ENCODE measurements at places on chromosomes 16 and 17.

- DNase-seq, result no peak
Observed at GRCh38 chr16:2700786-2701185, 18.5 kb downstream of the KCTD5 start.

DNA sequence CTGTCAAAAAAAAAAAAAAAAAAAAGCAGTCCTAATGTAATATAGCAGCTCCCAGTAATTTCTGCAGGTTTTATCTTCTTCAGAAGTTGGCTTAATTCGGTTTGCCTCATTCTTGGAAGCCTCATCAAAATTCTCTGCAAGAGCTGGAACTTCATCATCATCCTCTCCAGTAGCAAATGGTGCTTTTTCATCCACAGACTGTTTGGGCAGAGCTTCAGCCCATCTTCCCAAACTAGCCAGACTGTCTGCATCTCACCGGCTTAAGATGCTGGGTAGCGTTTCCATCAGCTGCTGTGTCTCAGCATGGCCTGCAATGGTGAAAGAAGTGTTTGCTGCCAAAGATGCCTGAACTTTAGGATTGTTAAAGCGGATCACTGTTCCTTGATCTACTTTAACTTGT, 112.6 kb downstream of the AIPL1 start:
- DNase-seq, result no peak

DNA sequence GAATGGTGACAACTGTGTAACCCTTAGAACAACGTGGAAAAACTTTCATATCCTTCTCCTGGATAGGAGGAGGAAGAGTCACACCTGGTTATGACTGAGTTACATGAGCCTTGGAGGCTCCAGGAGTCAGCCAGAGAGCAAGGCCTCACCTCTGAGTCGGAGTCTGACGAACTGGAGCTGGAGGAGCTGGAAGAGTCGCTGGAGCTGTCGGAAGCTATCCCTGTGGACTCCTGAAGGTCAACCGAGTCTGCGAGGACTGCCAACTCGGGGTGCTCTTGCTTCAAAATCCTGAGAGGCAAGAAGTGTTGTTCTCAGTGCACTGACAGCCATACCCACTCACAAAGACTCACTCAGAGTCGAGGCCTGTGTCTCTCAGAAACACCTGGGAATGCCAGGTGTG, 6.2 kb downstream of the JMJD6 start:
- no peak for DNase-seq

DNA sequence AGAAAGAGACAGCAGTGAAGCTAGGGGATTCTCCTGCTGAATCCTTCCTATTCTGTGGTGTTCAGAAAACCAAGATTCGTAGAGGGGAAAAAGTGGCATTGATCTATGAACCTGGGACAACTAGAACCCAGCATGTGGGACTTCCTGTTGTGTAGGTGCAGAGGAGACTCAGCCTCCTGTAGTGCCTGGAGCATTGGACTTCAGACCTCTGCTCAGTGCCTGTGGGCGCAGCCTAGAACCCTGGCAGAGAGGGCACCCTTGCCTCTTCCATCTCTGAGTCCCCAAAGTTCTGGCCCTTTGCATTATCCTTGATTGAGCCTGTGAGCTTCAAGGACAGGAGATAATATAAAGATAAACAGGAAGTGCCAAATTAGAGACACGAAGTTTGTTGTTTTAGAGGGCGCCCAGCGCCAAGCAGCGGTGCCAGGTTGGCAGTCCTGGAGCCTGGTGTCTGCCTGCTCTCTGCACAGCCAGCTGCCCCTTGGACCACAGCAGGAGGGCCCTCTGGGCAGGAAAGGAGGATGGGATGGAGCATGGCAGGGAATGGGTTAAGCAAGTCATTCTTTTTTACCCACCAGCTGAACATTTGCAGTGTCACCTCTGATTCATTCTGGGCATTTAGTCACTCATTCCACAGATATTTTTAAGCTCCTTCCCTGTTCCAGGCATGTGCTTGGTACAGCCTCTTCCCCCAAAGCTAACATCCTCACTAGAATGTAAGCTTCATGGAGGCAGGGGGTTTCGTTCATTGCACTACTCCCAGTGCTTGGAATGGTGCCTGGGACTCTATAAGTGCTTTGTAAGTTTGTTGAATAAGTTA, 11.9 kb upstream of the SP6 start:
- DNase-seq, result no peak

- no peak for DNase-seq
Observed at GRCh38 chr17:17725011-17725751, 43.9 kb downstream of the RAI1 start.

- DNase-seq, result no peak
Observed at GRCh38 chr17:3903051-3903825, 10.4 kb upstream of the CAMKK1 start.

- DNase-seq, result no peak
Observed at GRCh38 chr16:11198828-11199227, 57.2 kb downstream of the SOCS1 start.

GRCh38 chr16:64475627-64476351, 646.1 kb downstream of the CDH11 start:
- no peak for DNase-seq

DNA sequence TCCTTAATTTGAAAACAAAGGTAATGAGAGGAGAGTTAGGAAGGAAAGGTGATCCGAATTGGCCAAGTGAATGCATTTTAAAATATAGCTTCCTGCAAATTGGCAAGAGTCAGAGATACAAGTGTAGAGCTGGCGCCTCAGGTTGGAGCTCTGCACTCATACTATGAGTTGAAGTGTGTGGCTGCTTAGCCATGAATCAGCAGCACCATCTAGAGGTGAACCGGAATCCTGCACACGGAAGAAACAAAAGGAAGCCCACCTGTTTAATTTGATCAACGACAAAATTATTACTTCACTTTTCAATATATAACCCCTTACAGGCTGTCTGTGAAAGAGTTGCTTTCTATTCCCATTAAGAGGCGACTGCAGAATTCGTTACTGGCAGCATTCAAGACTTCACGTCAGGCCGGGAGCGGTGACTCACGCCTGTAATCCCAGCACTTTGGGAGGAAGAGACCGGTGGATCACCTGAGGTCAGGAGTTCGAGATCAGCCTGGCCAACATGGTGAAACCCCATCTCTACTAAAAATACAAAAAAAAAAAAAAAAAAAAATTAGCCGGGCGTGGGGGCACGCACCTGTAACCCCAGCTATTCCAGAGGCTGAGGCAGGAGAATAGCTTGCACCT, 1253.7 kb upstream of the CDH8 start:
- no peak for DNase-seq

DNA sequence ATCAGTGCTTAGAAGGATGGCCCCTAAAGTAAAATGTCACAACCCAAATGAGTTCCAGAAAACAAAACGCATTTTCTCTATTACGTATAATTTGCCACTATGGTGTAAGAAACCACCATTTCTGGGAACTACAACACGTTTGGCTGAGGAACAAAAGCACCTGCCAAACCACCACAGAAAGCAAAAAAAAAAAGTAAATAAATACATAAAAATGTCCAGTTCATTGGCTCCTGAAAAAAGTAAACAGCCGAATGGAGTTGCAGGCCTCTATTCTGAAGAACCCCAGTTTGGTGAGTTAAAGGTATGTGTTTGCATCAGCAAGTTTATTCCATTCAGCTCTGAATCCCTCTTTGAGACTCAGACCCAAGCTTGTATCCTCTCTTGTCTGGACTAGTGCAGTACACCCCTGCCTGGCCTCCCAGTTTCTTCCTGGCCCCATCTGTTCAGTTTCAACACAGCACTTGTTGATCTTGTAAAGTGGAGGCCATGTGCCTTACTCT, 36.9 kb downstream of the ERN1 start:
- no peak for DNase-seq

GRCh38 chr17:19372439-19372838, 5.9 kb upstream of the MAPK7 start:
- no peak for DNase-seq

- DNase-seq, result no peak
Observed at GRCh38 chr17:63154586-63155244, 188.7 kb downstream of the TANC2 start.

- no peak for DNase-seq
Observed at GRCh38 chr17:48308581-48308980, 121.4 kb downstream of the SKAP1 start.

- DNase-seq, result no peak
Observed at GRCh38 chr17:39393736-39394135, 7.7 kb downstream of the FBXL20 start.

DNA sequence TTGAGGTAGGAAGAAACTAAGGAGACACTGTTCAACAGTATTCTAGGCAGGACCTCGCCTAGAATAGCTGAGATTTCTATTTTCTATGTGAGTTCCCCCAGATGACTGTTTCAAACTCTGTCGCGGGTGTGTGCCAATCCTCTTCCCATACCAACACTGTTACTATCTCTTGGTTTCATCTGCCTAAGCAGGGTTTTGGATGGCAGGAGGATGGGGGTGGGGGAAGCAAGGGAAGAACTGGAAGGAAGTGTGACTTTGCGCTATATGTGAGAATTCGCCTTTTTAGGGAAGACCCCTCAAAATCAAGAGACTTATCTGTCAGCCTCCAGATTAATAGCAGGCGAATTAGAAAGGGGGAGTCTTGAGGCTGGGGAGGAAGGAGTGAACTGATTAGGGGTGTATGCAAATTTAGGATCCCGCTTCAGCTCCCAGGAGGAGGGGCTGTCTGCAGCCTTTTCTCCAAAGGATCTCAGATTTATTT, 521 bp upstream of the G6PC3 start:
- no peak for DNase-seq

GRCh38 chr16:69924777-69925191, 26.4 kb upstream of the CLEC18A start:
- no peak for DNase-seq

GRCh38 chr16:15464401-15465186, 30.2 kb downstream of the BMERB1 start:
- DNase-seq, result no peak

- DNase-seq, result no peak
Observed at GRCh38 chr16:2204416-2205103, 694 bp upstream of the MLST8 start.

GRCh38 chr17:56505154-56505756, 88.2 kb upstream of the NOG start:
- no peak for DNase-seq

DNA sequence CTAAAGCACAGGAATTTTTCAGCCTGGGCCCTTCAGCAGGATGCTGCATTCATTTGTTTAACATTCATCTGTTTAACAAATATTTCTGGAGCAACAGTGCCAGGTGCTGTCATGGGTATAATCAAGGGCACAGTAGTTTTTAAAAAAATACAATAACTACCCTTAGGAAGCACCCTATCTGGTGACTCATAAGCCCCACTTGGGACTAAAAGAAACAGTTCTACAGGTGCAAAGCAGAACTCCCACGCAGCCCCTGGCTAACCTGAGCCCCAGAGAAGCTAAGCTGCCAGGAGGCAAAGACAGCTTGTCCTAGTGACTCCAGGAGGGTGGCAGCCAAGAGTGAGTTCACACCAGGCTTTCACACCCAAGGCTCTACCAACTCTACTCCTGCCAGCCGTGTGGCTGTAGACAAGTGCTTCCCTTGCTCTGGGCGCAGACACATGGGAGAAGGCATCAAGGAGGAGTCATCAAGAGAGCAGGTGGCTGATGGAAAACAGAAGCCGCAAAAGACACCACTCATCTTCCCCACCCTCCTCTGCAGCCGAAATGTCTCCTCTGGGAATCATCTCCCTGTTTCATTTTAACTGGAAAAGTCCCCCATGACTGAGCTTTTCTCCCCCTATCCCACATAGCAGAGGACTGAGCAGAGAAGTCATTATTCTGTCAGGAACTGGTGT, 14.4 kb downstream of the CUEDC1 start:
- DNase-seq, result peak; percentile 55

- no peak for DNase-seq
Observed at GRCh38 chr16:78972986-78973385, 627.6 kb downstream of the MAF start.

DNA sequence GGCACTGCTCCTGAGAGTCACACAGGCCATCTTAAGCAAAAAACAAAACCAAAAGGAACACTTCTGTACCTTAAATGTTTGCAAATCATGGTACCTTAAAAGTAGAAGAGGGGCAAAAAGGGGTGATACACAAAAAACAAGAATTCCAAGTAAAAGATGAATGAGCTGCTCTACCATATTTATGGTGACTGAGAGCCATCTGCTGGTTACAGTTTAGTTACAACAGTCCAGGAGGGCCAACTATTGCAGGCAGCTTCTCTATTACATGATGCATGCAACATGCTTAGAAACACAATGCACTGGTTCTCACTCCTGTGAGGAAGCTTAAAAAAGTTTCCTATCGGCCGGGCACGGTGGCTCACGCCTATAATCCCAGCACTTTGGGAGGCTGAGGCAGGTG, 53.5 kb downstream of the STX8 start:
- no peak for DNase-seq

- no peak for DNase-seq
Observed at GRCh38 chr16:24753437-24753836, 24.0 kb downstream of the TNRC6A start.

DNA sequence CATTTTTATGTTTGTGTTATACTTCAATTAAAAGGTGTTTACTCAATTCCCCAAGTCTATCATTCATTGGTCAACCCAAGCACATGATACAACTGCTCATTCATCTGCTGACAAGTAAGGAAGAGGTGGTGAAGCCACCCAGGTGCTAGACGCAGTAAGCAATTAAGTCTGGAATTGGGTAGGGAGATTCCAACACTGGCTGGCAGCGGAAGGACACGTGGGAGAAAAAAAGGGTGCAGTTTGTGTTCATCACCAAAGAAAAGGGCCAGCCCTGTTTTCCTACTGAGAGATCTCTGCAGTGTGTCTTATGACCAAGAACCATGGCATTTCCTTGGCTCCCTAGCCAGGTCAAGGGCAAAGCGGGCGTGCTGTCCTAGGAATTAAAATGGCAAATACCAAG, 11.8 kb upstream of the ZNF23 start:
- DNase-seq, result no peak

GRCh38 chr17:17096438-17097178, 54.4 kb downstream of the MPRIP start:
- DNase-seq, result no peak

GRCh38 chr17:8916466-8916865, 49.0 kb upstream of the PIK3R6 start:
- no peak for DNase-seq

GRCh38 chr16:4790871-4791270, 2.7 kb upstream of the SEPTIN12 start:
- DNase-seq, result no peak

DNA sequence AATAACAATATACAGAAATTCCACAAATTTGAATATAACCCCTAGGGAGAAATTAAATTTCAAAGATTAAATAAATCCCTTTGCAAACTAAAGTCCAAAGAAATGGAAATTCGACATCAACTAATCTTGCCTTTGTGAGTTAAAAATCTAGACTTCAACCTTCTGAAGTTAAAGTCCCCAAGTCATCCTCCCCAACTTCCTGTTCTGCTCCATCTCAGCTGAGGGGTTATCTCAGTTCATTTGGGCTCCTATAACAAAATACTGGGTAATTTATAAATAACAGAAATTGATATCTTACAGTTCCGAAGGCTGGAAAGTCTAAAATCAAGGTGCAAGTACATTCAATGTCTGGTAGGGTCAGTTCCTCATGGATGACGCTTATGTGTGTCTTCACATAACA, 22.8 kb upstream of the KDM6B start:
- DNase-seq, result no peak

DNA sequence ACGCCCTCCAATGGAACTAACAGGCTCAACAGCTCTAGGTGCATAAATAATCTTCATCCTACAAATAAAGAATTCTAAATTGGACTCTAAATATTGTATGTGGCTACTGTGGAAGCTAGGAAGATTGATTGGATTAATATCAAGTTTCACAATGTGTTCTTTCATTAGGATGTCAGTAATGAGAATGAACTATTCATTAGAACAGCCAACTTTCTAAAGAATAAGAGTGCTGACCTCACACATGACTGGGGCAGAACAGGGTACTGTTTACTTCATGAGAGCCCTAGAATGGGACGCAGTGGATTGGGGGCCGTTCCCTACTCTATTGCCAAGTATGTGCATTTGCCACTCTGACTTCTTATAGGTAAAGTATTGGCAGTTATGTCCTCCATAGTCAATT, 528.2 kb upstream of the RBFOX1 start:
- DNase-seq, result no peak

Data from stimulated activated CD4-positive, alpha-beta T cell treated with anti-CD3 and anti-CD28 coated beads, Interleukin-4, amount 100 ng/mL, for 4 hours (primary cell).